ENCODE measurements at places on chromosomes 6 and 20. TPM values are rescaled to one million over a fixed set of nuclear protein-coding genes. Genes with fewer than 3 reads are reported as not detected.

- DNase-seq: no peak
- H3K4me3 ChIP-seq: no peak overlapping the region
- no peaks in the 10 kb centered on the region for H3K4me1 ChIP-seq
- no peaks in the 10 kb centered on the region for H3K27me3 ChIP-seq
Observed at GRCh38 chr6:6057442-6058053, 50.8 kb upstream of the NRN1 start.

GRCh38 chr6:137024237-137024990 is 20.4 kb downstream of the IL20RA start:
- no peak overlapping the region for H3K4me3 ChIP-seq
- H3K4me1 ChIP-seq: no peaks in the 10 kb centered on the region
- DNase-seq: no peak
- no peaks in the 10 kb centered on the region for H3K36me3 ChIP-seq

DNA sequence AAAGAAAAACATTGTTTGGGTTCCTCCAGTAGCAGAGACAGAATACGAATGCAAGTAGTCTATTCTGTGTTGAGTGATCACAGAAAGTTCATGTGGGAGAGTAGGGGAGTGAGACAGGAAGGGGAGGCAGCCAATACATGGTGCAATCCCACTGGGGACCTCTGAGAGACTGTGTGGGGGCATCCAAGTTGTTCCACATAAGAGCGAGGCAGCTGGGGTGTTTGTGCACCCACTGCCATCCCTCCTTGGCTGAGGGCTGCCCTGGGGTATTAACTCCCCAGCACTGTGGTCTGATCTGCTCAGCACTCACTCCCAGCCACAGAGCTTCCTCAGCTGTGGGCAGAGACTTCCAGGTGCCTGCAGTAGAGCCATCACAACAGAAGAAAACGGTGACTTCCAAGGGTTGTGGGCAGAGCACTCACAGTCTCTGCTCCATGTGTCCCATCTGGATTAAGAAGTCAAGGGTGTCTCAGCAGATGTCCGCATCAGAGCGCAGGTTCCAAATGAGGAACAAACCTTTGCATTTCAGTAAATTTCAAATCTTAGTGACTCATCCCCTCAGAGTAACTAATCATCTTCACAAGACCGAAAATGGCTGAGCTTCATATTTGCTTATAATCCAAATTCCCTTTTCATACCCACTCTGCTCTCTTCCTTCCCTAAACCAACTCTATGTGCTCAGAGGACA is 101.9 kb upstream of the NAA20 start:
- H3K36me3 ChIP-seq: no peaks in the 10 kb centered on the region
- H3K27me3 ChIP-seq: no peaks in the 10 kb centered on the region
- no peak overlapping the region for H3K27ac ChIP-seq
- no peak for DNase-seq
- H3K4me1 ChIP-seq: no peaks in the 10 kb centered on the region

DNA sequence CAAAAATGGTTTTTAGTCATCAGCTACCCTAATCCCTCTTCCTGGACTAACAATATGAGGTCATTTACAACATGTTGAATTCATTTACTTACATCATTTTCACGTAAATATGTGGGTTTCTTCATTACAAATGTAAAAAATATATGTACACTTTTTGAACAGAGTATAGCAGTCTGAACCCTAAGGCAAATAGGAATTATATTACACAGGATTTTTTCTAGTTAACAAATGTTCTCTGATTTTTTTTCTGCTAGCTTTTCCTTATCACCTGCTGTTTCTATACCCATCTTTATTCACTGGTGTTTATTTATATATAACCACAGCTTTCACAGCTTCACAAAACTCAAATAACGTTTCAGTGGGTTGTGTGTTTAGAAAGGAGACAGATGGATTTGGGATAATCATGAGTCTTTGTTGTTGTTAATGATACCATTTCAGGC is 21.0 kb upstream of the CD2AP start:
- H3K27ac ChIP-seq: no peak overlapping the region
- no peaks in the 10 kb centered on the region for H3K36me3 ChIP-seq
- no peaks in the 10 kb centered on the region for H3K27me3 ChIP-seq
- DNase-seq: no peak
- H3K4me3 ChIP-seq: no peak overlapping the region

- no peaks in the 10 kb centered on the region for H3K27me3 ChIP-seq
- DNase-seq: no peak
- H3K4me1 ChIP-seq: no peaks in the 10 kb centered on the region
- H3K4me3 ChIP-seq: no peak overlapping the region
Observed at GRCh38 chr6:26316291-26316690, 48.7 kb upstream of the BTN3A2 start.

GRCh38 chr6:152094992-152095592 is 287.6 kb downstream of the ESR1 start:
- DNase-seq: no peak
- no peaks in the 10 kb centered on the region for H3K27me3 ChIP-seq
- H3K4me3 ChIP-seq: no peak overlapping the region
- H3K27ac ChIP-seq: no peak overlapping the region
- H3K4me1 ChIP-seq: no peaks in the 10 kb centered on the region

GRCh38 chr6:69097948-69098347 is 462.9 kb downstream of the ADGRB3 start:
- no peaks in the 10 kb centered on the region for H3K4me1 ChIP-seq
- no peak overlapping the region for H3K4me3 ChIP-seq
- H3K36me3 ChIP-seq: no peaks in the 10 kb centered on the region
- no peak for DNase-seq
- no peaks in the 10 kb centered on the region for H3K27me3 ChIP-seq

GRCh38 chr6:13461805-13462204 is 25.6 kb downstream of the GFOD1 start:
- no peaks in the 10 kb centered on the region for H3K27me3 ChIP-seq
- no peak for DNase-seq
- no peaks in the 10 kb centered on the region for H3K36me3 ChIP-seq
- H3K27ac ChIP-seq: no peak overlapping the region

GRCh38 chr6:106908386-106908840 is 66.1 kb downstream of the CD24 start:
- DNase-seq: no peak
- no peaks in the 10 kb centered on the region for H3K4me1 ChIP-seq
- no peaks in the 10 kb centered on the region for H3K27me3 ChIP-seq
- no peak overlapping the region for H3K27ac ChIP-seq
- H3K4me3 ChIP-seq: no peak overlapping the region
- H3K36me3 ChIP-seq: no peaks in the 10 kb centered on the region

DNA sequence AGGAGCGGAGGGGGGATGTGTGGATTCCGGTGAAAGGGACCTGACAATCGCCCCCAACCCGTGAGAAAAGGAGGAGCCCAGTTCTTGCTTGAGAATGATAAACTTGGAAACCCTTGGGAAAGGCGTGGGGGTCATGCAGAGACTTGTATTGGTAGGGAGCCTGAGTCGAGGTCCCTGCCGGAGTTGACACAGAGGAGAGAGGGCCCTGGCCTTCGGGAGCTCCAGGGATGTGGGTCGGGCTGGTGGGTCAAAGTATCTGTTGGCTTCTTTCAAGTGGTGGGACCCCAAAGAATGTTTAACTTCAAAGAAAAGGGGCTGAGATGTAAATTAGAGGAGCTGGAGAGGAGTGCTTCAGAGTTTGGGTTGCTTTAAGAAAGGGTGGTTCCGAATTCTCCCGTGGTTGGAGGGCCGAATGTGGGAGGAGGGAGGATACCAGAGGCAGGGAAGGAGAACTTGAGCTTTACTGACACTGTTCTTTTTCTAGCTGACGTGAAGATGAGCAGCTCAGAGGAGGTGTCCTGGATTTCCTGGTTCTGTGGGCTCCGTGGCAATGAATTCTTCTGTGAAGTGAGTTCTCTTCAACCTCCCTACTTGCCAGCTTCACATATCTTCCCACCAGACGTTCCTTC is 571 bp downstream of the CSNK2B start:
- H3K27me3 ChIP-seq: no peaks in the 10 kb centered on the region
- H3K36me3 ChIP-seq: peaks cover 48% of the 10 kb centered on the region
- peaks cover 41% of the 10 kb centered on the region for H3K4me1 ChIP-seq
- H3K4me3 ChIP-seq: peak overlapping the region; percentile 97
- H3K27ac ChIP-seq: peak overlapping the region; percentile 97
- DNase-seq: no peak

The RNF182 gene
- not detected for total RNA-seq

DNA sequence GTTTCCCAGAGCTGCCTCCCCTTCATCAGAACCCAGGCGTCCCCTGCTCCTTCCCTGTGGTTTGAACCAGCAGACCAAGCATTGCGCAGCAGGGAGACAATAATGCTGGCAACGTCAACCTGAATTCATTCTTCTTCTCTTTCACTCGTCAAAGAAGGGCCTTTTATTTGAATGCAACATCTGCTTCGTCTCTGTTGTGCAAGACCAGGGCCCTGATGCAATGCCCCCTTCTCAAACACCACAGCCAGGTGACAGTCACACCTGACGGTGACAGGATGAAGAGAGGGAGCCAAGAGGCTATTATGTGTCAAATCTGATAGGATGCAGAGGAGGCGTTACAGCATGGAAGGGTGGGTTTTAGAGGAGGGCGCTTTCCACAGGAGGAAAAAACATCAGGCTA is 8.0 kb downstream of the INSM1 start:
- H3K4me3 ChIP-seq: no peak overlapping the region
- no peaks in the 10 kb centered on the region for H3K4me1 ChIP-seq
- peaks cover 8% of the 10 kb centered on the region for H3K27me3 ChIP-seq
- H3K27ac ChIP-seq: no peak overlapping the region

The PTCHD4 gene
- not detected for total RNA-seq

- H3K36me3 ChIP-seq: no peaks in the 10 kb centered on the region
- H3K4me3 ChIP-seq: no peak overlapping the region
- H3K27ac ChIP-seq: no peak overlapping the region
- no peaks in the 10 kb centered on the region for H3K4me1 ChIP-seq
- H3K27me3 ChIP-seq: no peaks in the 10 kb centered on the region
Observed at GRCh38 chr6:8780653-8781052, 345.3 kb upstream of the SLC35B3 start.

The PTK6 gene
- 0.18 TPM for total RNA-seq

DNA sequence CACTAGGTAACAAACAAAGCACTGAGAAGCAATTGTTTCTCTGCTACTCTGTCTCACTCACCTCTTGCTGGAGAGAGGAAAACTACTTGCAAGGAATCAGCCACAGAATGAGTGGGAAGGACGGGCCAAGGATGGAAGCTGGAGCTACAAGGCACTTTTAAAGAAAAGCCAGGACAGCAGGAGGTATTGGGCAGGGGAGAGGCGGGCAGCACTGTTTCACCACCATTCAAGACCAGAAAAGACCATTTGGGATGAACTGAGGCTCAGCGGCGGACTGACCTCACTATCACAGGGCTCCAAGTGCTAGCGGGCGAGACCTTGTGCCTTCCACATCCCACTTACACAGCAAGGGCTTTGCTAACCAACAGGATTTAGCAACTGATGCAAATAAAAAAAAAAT is 137.4 kb downstream of the IPCEF1 start:
- H3K27me3 ChIP-seq: no peaks in the 10 kb centered on the region
- H3K36me3 ChIP-seq: peaks cover 24% of the 10 kb centered on the region
- peaks cover 53% of the 10 kb centered on the region for H3K4me1 ChIP-seq
- peak overlapping the region; percentile 17 for H3K4me3 ChIP-seq
- DNase-seq: no peak
